ENCODE measurements at places on chromosomes 7 and 10.

DNA sequence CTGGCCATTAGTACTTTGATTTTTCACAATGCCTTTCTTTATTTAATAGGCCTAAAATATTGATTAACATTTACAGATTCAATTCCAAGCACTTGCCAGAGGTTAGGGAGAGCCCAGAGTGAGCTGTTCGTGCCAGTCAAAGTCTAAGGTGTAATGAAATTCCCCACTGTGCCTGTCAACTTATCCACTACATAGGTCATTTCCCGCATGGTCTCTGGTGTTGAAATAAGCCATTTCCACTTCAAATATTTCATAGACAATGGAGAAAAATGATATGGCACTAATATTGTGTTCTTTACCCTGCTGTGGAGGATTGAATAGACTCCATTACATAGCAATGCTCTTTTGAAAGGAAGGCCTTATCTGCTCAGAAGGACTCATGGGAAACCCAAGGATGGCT lies 978.1 kb upstream of the CELF2 start:
- DNase-seq, result no peak

DNA sequence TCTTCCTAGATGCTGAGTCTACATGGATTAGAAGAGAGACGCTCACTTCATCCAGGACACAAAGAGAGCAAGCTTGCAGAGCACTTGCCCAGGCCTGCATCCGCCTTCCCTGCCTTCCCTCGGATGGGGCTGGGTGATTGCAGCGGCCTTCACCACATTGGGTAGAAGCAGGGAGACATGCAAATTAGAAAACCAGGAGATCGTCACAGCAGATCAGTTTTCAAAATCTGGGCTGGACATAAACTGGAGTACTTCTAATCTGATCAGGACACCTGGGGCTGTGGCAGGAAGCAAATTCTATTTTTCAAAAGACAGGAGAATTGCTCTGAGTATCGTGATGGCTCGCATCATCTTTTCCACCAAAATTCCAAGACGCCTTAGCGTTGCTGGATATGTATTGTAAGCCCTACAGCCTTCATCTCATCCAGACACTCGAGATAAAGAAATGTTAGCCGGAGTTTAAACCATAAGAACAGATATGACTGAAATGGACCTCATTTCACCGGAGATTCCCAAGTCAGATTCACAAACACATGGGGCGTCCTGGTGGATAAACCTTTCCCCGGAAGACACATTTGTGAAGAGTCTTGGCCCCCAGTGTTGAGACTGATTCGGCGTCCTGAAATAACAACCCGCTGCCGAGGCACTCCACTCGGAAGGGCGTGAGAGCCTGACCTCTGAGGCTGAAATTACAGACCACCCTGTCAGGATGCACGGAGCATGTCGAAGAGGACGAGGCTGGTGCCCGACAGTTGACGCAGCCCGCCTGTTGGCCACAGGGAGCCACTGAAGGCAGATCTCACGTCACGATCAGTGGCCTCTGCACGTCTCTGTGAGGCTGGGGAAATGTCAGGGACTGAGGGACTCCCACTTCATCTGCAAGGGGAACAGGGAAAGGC lies 91.2 kb upstream of the PARD3 start:
- no peak for DNase-seq

GRCh38 chr10:109624939-109625338 lies 298.4 kb downstream of the XPNPEP1 start:
- DNase-seq, result no peak

GRCh38 chr7:105788816-105789349 lies 87.5 kb downstream of the ATXN7L1 start:
- no peak for DNase-seq

- DNase-seq, result no peak
Measured at GRCh38 chr7:94679358-94679757, 23.4 kb upstream of the SGCE start.

DNA sequence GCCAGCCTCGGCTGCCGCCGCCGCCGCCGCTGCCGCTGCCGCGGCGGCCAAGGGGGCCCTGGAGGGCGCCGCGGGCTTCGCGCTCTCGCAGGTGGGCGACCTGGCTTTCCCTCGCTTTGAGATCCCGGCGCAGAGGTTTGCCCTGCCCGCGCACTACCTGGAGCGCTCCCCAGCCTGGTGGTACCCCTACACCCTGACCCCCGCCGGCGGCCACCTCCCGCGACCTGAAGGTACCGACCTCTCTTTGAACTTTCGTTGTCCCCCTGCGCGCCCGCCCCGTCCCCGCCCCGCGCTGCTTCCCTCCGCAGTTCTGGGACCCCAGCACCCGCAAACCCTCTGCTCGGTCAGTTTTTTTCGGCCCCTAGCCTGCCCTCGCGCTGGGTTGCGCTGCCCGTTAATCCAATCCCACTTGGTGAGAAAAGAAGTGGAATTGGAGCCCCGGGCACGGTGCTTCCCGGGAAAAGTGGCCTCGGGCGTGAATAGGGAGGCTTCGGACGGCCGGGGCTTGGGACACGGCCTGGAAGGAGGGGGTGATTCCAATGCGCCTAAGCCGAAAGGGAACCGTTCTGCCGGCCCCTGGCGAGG lies 543 bp downstream of the HMX3 start:
- no peak for DNase-seq

DNA sequence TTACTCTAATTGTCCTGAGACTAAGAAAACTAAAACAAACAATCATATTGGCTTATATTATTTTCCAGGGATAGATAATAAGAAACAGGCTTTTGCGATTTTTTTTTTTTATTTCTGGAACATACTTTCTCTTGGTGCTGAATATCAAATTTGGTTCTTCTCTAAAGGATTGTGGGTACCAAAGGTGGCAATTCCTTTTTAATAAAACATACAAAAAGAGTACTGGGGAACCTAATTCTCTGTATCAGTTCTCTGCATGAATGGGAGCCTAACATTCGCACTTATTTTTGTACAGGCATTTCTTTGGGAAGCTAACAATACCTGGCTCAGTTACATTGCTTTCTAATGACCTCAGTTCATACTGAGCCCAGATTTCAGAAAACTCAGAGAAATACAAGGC lies 32.8 kb downstream of the LRRC18 start:
- DNase-seq, result no peak

- DNase-seq, result no peak
Measured at GRCh38 chr10:46298477-46299285, 11.9 kb downstream of the ANTXRL start.

DNA sequence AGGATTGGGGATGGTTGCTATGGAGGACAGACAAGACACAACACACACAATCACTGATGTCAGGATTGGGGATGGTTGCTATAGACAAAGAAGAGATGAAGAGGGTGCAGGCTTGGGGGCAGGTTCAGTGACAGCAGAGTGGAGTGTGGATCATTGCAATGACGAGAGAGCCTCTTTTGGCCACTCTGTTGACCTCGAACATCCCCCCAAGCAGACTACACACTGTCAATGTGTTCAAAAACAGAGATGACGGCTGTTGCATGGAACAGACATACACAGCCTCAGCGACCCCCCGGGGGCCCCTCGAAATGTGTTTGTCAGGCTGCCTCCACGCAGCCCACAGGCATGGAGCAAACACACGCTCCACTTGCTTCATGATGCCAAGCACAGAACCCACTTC lies 133.0 kb downstream of the PTPRN2 start:
- DNase-seq, result no peak

DNA sequence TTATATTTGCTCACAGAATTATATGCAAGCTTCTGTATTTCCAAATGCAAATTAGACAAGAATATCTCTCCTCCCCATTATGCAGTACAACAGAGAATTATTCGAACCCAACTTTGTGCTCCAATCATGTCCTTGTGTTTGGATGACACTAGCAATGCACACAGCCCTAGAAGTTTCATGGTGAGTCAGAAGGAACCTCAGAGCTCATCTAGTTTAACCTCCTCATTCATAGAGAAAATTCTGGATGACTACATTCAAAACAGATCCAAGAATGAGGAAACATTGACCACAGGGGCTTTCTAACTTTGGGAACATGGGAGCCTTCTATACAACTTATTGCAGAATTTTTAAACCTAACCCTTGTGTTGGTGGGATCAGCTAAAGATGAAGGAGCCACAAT lies 12.8 kb upstream of the ARID5B start:
- no peak for DNase-seq

DNA sequence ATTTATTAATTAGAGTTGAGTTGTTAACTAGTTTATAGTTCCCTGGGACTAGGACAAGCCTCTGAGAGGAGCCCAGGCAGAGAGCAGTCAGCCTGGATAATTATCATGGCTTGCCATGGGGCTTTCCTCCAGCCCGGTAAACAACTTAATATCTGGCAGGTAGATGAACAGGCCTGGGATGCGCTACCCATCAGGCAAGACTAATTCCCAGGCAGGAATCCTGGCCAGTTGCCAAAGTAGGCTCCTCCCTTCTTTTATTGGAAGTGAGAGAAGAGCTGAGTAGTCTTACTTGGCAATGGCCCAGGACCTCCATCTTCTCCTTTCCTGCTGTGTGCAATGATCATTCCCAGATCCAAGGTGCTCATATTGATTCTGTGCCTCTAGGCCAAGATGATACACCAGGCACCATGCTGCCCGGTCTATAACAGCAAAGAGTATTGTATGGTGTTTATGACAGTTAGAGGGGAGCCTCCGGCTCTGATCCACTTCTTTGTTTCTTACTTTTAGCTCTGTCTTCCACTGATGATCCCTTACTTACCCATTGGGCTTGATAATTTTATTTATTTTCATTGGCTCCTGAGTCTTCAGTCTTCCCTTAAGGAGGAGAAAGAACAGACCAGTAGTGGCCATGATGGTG lies 408.7 kb downstream of the REEP3 start:
- no peak for DNase-seq

DNA sequence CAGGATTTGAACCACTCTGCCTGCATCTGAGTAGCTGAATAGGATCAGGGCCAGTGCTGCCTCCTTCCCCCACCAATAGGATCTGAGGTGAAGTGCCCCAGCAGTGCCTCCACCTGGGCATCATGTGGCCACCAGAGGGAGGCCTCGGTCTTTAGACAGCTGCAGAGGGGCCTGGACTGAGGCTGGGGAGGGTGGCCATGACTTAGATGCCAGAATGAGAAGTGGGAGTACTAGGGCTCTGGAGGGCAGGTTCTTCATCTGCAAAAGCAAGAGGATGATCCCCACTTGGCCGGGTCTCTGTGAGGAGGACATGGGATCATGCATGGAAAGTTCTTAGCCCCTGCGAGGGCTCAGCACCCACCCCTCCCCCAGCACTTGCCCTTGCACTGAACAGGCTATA lies 56.9 kb downstream of the NEUROG3 start:
- no peak for DNase-seq

GRCh38 chr10:77592946-77593636 lies 44.5 kb downstream of the KCNMA1 start:
- DNase-seq, result no peak

- DNase-seq, result no peak
Measured at GRCh38 chr10:124748166-124748565, 4.0 kb upstream of the FAM53B start.

DNA sequence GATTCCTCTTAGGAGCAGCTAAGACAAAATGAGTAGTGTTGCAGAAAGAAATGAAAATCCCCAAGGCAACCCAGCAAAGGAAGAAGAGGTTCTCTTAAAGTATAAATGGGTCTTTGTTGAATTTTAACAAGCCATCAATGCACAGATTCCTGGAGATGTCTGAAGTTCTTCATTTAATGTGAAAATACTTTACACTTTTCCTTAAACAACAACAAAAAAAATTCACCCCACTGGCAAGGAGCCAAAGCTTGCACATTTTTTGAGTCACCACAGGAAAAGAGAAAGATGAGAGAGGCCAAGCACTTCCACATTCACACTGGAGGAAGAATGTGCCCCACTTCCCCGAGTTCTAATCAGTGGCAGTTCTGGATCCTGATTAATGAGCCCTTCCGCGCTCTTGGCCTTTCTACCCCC lies 286.4 kb upstream of the MEOX2 start:
- DNase-seq, result no peak

DNA sequence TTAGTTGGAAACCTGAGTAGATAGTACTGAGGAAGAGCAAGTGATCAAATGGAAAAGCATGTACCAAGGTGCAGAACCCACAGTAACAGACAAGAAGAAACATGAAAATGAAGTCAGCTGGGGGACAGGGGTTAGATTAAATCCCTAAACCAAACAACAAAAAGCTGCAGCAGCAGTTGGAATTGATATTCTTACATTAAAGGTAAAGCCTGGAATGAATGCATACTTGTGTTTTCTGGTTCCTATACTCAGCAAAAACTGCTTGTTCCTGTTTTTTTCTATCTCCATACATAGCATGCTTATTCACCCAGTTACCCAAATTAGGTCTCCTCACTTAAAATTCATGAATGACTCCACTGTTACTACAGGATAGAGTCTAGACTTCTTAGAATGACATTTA lies 92.4 kb downstream of the TPST1 start:
- DNase-seq, result no peak

DNA sequence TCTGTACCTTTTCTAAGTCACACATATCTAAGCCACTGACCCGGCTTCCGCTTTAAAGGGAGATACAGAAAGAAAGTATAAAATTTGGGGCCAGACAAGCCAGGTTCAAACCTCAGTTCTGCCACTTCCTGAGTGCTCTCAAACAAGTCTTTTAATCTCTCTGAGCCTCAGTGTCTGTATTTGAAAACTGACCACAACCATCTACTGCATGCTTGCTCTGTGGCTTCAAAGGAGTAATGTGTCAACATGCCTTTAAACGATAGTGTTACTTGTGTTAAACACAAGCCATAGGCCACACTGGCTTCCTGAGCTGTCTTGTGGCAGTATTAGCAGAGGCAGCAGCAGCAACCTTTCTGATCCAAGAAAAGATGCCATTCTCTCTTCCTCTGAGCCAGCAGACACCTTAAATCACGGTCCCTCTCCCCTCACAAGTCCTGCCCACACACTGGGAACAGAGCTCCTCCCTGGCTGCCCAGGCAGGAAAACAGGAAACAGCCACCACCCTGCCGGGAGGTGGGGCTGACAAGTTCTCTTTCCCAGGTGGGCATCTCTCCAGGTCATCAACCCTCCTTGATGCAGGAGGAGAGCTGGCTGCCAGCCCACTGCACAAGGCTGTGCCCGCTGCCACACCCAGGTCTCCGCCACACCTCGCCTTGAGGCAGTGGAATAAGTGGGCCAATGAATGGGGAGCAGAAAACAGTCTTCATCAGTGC lies 10.7 kb downstream of the HIP1 start:
- DNase-seq, result no peak
